Esophagus squamous epithelium (tissue), 5 donors: ENCODE measurements at places on chromosomes 12 and 14. TPM values are rescaled to one million over a fixed set of nuclear protein-coding genes. Genes with fewer than 3 reads are reported as not detected.

The SLC8A3 gene
- not detected for total RNA-seq

The DIO2 gene
- total RNA-seq: 113 TPM

The MSI1 gene
- total RNA-seq: not detected

The OAS3 gene
- 40.0 TPM for total RNA-seq

The MSRB3 gene
- total RNA-seq: 14.1 TPM

DNA sequence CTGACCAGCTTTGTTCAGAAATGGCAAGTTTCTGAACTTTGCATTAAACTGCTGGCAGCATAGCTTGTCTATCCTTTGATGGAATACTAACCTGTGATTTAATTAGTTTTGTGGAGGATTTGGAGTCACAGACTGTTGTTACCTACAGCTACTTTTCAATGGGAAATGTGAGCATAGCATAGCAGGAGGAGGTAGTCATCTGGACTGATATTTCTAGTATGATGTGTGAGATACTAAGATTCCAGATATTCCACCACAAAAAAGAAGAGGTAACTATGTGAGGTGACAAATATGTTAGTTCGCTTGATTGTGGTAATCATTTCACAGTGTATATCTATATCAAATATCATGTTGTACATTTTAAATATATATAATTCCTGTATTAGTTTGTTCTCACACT, 833.0 kb downstream of the SLC6A15 start:
- no peaks in the 10 kb centered on the region for H3K36me3 ChIP-seq
- no peaks in the 10 kb centered on the region for H3K27me3 ChIP-seq
- no peak for DNase-seq
- H3K27ac ChIP-seq: no peak overlapping the region
- no peak overlapping the region for H3K4me3 ChIP-seq

The ATL1 gene
- 3.3 TPM for total RNA-seq

DNA sequence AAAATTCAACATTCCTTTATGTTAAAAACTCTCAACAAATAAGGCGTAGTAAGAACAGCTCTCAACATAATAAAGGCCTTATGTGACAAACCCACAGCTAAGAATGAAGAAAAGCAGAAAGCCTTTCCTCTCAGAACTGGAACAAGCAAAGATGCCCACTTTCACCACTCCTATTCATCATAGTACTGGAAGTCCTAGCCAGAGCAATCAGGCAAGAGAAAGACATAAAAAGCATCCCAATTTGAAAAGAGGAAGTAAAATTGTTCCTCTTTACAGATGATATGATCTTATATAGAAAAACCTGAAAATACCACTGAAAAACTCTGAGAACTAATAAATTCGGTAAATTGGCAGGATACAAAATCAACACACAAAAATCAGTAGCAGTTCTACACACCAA, 52.1 kb downstream of the STON2 start:
- peaks cover 6% of the 10 kb centered on the region for H3K4me1 ChIP-seq
- H3K36me3 ChIP-seq: no peaks in the 10 kb centered on the region

DNA sequence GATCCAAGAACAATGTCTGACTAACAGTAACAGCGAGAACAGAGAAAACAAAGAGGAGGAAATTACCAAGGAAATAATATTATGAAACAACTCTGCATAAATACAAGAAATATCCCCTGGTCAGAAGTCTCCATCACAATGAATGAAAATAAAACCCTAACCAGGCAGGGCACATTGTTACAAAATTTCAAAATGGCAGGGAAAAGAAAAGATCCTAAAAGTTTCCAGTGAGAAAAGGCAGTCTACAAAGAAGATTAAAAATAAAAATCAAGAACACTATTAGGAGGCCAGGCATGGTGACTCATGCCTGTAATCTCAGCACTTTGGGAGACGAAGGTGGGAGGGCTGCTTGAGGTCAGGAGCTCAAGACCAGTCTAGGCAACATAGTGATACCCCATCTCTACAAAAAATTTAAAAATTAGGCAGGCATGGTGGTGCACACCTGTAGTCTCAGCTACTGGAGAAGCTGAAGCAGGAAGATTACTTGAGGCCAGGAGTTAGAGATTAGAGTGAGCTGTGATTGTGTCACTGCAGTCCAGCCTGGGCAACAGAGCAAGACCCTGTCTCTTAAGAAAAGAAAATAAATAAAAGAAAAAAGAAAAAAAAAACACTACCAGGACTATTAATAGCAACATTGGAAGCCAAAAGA, 47.8 kb downstream of the FERMT2 start:
- H3K27me3 ChIP-seq: no peaks in the 10 kb centered on the region
- H3K27ac ChIP-seq: no peak overlapping the region
- H3K36me3 ChIP-seq: no peaks in the 10 kb centered on the region

- no peak overlapping the region for H3K4me3 ChIP-seq
- no peaks in the 10 kb centered on the region for H3K27me3 ChIP-seq
- H3K4me1 ChIP-seq: no peaks in the 10 kb centered on the region
- H3K36me3 ChIP-seq: no peaks in the 10 kb centered on the region
These were observed 58.0 kb upstream of the LRFN5 start for GRCh38 chr14:41548666-41549065.

- no peaks in the 10 kb centered on the region for H3K36me3 ChIP-seq
- H3K4me3 ChIP-seq: no peak overlapping the region
- no peak overlapping the region for H3K27ac ChIP-seq
- DNase-seq: no peak
- no peaks in the 10 kb centered on the region for H3K4me1 ChIP-seq
These were observed 78.1 kb downstream of the KSR2 start for GRCh38 chr12:117890644-117891043.

DNA sequence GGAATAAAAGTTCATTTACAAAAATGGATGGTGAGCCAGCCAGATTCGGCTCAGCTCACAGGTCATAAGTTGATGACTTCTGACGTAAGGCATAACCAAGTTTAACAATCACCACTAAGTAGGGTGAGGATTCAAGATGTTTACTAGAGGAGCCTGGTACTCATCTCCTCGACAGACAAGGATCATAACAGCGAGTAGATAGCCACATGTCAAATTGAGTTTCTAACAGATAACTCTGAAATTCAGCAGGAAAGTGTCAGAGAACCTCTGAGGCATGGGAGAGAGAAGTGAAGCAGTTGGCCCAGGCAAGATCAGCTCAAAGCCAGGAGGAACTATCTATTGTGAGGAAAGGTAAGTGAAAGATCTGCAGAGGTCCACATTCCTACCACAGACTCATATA, 208.7 kb downstream of the NELL2 start:
- H3K27me3 ChIP-seq: no peaks in the 10 kb centered on the region
- H3K4me3 ChIP-seq: no peak overlapping the region
- DNase-seq: no peak
- H3K36me3 ChIP-seq: no peaks in the 10 kb centered on the region
- H3K4me1 ChIP-seq: no peaks in the 10 kb centered on the region

- no peak overlapping the region for H3K4me3 ChIP-seq
- H3K4me1 ChIP-seq: peaks cover 39% of the 10 kb centered on the region
- no peak overlapping the region for H3K27ac ChIP-seq
- no peaks in the 10 kb centered on the region for H3K27me3 ChIP-seq
- DNase-seq: no peak
These were observed 2.0 kb upstream of the PELI2 start for GRCh38 chr14:56115976-56116893.

DNA sequence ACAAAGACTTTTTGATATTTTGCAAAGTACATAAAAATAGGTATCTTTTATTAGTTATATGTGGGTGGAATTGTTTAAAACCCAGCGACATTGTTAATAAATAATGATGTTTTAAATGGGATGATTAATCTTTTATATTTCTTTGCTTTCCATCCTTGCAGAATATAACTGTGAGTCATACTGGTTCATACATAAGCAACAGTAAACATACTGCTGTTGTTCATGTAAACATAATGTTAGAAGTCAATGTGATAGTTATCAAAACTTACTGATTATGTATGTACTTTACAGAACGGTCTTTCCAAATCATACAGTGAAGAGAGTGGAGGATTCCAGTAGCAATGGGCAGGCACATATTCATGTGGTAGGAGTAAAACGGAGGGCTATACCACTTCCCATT, 119.8 kb downstream of the ARID2 start:
- H3K27me3 ChIP-seq: no peaks in the 10 kb centered on the region
- DNase-seq: no peak
- H3K27ac ChIP-seq: no peak overlapping the region
- no peaks in the 10 kb centered on the region for H3K4me1 ChIP-seq

DNA sequence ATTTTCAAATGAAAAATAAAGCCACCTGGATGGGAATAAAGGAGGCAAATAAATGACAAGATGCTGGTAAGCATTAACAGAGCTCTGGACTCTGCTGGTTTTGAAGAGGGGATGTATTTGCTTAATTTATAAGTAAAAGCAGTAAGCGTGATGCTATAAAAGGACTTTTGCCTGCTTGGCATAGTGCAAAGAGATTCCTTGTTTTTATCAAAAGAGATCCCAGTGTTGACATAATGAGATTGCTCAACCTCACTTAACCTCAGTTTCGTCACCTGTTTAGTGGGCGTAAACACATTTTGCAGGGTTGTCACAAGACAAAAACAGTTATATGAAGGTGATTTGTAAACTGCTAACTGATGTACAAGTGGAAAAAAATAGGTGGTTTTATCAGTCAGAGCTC, 13.8 kb downstream of the ASCL1 start:
- no peak for DNase-seq
- no peaks in the 10 kb centered on the region for H3K36me3 ChIP-seq
- no peak overlapping the region for H3K27ac ChIP-seq
- H3K4me1 ChIP-seq: no peaks in the 10 kb centered on the region
- H3K27me3 ChIP-seq: peaks cover 70% of the 10 kb centered on the region
- H3K4me3 ChIP-seq: no peak overlapping the region

The NUAK1 gene
- total RNA-seq: 3.4 TPM

- no peak overlapping the region for H3K27ac ChIP-seq
- no peaks in the 10 kb centered on the region for H3K4me1 ChIP-seq
- no peak for DNase-seq
These were observed 245.8 kb downstream of the FBXL14 start for GRCh38 chr12:1348606-1349005.

- no peaks in the 10 kb centered on the region for H3K4me1 ChIP-seq
- no peak overlapping the region for H3K4me3 ChIP-seq
- no peaks in the 10 kb centered on the region for H3K27me3 ChIP-seq
- DNase-seq: no peak
- no peak overlapping the region for H3K27ac ChIP-seq
These were observed 352.1 kb downstream of the ATP23 start for GRCh38 chr12:58293308-58293982.

- H3K27ac ChIP-seq: no peak overlapping the region
- no peaks in the 10 kb centered on the region for H3K4me1 ChIP-seq
- no peaks in the 10 kb centered on the region for H3K36me3 ChIP-seq
- no peaks in the 10 kb centered on the region for H3K27me3 ChIP-seq
- H3K4me3 ChIP-seq: no peak overlapping the region
- DNase-seq: no peak
These were observed 3.0 kb upstream of the ZC3H14 start for GRCh38 chr14:88559852-88560251.

- H3K4me1 ChIP-seq: no peaks in the 10 kb centered on the region
- H3K4me3 ChIP-seq: no peak overlapping the region
- H3K36me3 ChIP-seq: no peaks in the 10 kb centered on the region
- DNase-seq: no peak
- peak overlapping the region; percentile 29 for H3K27ac ChIP-seq
These were observed 616.4 kb downstream of the MED13L start for GRCh38 chr12:115661112-115661511.

DNA sequence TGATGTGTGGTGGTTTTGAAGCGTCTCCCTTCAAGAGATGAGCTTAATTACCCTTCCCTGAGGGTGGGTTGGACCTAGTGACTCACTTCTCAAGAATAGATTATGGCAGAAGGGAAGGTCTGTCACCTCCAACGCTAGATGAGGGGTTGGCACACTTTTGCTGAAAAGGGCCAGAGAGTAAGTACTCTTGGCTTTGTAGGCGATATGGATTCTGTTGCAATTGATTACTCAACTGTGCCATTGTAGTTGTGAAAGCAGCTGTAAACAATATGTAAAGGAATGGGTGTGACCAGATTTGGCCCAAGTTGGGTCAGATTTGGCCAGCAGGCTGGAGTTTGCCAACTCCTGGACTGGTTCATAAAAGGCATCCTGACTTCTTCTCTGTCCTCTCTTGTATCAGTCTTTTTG, 53.3 kb downstream of the SMIM41 start:
- DNase-seq: no peak
- peaks cover 3% of the 10 kb centered on the region for H3K27me3 ChIP-seq
- H3K36me3 ChIP-seq: no peaks in the 10 kb centered on the region
- peaks cover 7% of the 10 kb centered on the region for H3K4me1 ChIP-seq
- no peak overlapping the region for H3K4me3 ChIP-seq

DNA sequence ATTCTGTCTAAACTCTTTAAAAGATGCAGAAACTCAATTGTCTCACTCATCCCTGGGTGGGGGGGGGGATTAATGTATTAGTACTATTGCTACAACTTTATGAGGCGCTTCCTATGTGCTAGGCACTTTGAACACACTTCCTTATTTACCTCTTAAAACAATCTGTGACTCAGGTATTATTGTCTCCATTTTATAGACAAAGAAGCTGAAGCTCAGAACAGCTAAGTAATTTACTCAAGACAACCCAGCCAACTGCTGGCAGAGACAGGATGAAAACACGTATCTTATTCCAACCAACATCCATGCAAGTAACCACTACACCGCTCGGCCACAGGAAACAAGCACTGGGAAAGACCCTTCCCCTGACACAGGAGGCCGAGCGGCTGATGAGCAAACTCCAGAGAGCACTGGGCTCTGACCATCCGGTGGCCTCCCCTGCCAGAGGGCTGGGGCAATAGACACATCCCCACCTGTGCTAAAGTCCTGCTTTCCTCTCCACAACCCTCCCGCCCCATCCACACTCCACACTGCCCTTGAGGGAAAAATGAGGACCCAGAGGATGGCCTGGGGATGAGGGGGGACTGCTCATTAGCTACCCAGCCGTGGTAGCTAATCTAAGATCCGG, 244.2 kb downstream of the DPF3 start:
- H3K27me3 ChIP-seq: no peaks in the 10 kb centered on the region
- no peak overlapping the region for H3K27ac ChIP-seq
- no peak for DNase-seq
- no peaks in the 10 kb centered on the region for H3K4me1 ChIP-seq
- no peak overlapping the region for H3K4me3 ChIP-seq
- H3K36me3 ChIP-seq: no peaks in the 10 kb centered on the region

- H3K27me3 ChIP-seq: no peaks in the 10 kb centered on the region
- DNase-seq: no peak
- H3K27ac ChIP-seq: no peak overlapping the region
- H3K36me3 ChIP-seq: no peaks in the 10 kb centered on the region
- no peaks in the 10 kb centered on the region for H3K4me1 ChIP-seq
These were observed 133.4 kb upstream of the FGD4 start for GRCh38 chr12:32265951-32266350.

- H3K27ac ChIP-seq: no peak overlapping the region
- no peak for DNase-seq
- no peak overlapping the region for H3K4me3 ChIP-seq
- no peaks in the 10 kb centered on the region for H3K36me3 ChIP-seq
These were observed 227.6 kb upstream of the FOXN3 start for GRCh38 chr14:89644641-89645040.

DNA sequence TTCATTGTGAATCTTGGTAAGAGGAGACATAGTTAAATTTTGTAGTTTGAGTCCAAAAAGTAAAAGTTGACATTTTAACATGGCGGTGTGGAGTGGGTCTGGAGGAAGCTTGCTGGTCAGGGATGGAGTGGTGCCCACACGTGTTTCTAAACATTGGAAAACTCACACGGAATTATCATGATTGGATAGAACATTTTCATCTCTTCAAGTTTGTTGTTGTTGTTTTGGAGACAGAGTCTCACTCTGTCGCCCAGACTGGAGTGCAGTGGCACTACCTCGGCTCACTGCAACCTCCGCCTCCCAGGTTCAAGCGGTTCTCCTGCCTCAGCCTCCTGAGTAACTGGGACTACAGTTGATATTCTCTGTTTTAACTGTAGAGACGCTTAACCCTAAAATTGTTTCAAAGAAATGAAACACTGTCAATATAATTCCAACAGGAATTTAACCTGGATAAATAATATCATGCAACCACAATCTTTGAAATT, 502 bp upstream of the MBIP start:
- peak overlapping the region; percentile 92 for H3K4me3 ChIP-seq
- peak overlapping the region; percentile 90 for H3K27ac ChIP-seq
- H3K27me3 ChIP-seq: peaks cover 32% of the 10 kb centered on the region
- no peak for DNase-seq
- H3K36me3 ChIP-seq: no peaks in the 10 kb centered on the region

The CEBPE gene
- total RNA-seq: not detected
